Activated CD4-positive, alpha-beta T cell treated with anti-CD3 and anti-CD28 coated beads for 24 hours (primary cell): ENCODE measurements at places on chromosomes 7 and 10.

DNA sequence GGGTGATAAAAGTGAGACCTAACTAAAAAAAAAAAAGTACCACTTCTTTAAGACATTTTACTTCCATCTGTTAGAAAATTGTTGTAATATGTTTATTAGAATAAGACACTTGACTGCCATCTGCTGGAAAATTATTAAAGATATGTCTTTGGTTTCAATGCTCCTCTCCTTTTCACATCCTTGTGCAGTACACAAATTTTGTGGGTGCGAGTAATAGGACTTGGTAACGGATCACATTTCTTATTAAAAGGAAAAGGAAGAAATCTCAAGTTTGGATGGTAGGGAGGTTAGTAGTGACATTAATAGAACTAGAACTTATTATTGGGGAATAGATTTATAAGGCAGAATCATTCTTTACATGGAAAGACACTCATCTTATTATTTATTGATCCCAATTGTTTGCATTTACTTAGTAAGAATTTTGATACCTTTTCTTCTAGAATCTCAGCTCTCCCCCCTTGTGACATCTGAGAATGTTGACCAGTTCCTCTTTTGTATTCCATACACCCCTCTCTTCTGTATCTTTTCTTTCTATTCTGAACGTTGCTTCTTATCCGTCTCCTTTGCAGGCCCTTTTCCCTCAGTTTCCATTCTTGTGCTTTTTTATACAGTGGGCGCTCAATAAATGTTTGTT is 43.0 kb upstream of the RPA3 start:
- DNase-seq, result no peak

DNA sequence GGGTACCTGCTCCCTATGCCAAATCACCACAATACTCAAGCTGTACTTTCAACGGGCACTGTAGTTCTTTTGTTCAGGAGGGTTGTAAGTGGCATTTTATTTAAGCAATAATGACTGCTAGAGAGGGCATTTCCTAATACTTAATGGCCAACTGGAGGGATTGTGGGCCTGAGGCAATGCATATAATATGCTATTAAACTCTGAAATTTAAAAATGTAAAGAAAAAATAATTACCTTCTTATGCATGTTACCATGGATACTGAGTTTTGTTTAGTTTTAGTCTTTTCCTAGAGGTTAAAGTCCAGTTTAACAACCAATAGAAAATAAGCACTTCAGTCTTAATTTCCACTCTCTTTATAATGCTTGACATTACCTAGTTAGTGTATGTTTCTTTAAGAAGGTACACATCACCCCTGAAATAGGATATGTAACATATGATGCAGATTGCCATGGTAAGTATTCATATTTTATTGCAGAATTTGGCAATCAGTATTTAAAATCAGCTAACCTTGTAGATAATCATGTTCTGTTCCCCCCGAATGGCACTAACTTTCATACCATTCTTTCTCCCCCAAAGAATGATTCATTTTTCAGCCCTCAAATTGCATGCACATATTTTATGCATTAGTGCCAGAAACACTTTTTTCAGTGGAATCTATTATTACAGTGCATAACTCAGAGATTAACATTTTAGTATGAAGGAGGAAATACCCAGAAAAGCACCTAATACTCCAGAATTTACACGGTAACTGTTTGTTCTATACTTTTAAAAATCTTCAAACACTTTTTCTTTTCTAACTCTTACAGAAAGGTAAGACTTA is 90.3 kb upstream of the ZNF438 start:
- no peak for DNase-seq

DNA sequence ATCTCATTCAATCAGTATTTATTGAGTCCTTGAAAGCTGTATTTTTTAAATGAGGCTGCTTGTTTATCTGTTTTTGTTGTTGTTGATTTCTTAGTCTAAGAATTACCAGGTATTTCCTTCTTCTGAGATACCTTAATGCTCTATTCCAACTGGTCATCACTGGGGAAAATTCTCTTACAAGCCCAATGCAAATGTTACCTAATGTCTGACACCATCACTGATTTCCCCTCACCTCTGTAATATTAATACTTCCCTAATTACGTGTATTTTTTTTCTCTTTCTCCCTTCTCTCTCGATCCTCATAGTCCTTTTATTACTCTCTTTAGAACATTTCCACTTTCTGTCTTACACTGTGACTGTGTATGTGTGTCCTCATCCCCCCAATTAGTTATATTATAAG is 13.9 kb downstream of the HDAC9 start:
- DNase-seq, result no peak

DNA sequence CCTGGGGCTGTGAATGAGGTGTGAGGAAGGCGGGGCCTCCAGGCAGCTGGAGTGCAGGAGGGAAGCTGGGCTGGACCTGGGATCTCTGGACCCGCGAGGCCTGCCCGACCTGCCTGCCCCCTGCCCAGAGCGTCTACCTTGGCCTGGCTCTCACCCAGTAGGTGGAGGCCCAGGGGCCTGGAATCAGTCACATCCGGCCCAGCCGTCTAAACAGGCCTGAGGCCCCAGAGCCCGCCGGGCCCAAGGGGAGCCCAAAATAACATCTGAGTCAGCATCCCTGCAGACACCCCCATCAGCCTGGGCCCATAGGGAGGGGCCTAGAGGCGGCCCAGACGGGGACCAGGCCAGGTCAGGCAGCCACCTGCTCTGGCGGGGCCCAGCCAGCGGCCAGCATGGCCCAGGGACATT is 15.1 kb upstream of the ELN start:
- DNase-seq, result no peak

GRCh38 chr10:98470850-98471249 is 24.1 kb upstream of the HPS1 start:
- DNase-seq, result no peak
